ENCODE measurements at places on chromosomes 7 and 10. TPM values are rescaled to one million over a fixed set of nuclear protein-coding genes. Genes with fewer than 3 reads are reported as not detected.

CPED1 gene
- 6.1 TPM for total RNA-seq

DRGX gene
- total RNA-seq = not detected

SAMD8 gene
- total RNA-seq = 17.6 TPM

RAB19 gene
- total RNA-seq = not detected

CH25H gene
- 1.6 TPM for total RNA-seq

GPR85 gene
- total RNA-seq = 0.35 TPM

ACBD7 gene
- total RNA-seq = 0.47 TPM

NUTM2E gene
- 0.47 TPM for total RNA-seq

SEMA3C gene
- total RNA-seq = 55.4 TPM

GFRA1 gene
- total RNA-seq = 1.6 TPM

GRM8 gene
- total RNA-seq = not detected
